Heart left ventricle (tissue), 16 donors: ENCODE measurements at places on chromosomes 5 and 9. TPM values are rescaled to one million over a fixed set of nuclear protein-coding genes. Genes with fewer than 3 reads are reported as not detected.
A peak's percentile ranks its signal among the peaks of the same experiment; 100 is the strongest.

Gene SH3TC2
- total RNA-seq = 3.4 TPM

Gene PCA3
- total RNA-seq = not detected

Gene C5orf63
- 14.7 TPM for total RNA-seq

Gene ORM2
- total RNA-seq = not detected

GRCh38 chr5:69493396-69494133 is 975 bp downstream of the OCLN start:
- DNase-seq = no peak

DNA sequence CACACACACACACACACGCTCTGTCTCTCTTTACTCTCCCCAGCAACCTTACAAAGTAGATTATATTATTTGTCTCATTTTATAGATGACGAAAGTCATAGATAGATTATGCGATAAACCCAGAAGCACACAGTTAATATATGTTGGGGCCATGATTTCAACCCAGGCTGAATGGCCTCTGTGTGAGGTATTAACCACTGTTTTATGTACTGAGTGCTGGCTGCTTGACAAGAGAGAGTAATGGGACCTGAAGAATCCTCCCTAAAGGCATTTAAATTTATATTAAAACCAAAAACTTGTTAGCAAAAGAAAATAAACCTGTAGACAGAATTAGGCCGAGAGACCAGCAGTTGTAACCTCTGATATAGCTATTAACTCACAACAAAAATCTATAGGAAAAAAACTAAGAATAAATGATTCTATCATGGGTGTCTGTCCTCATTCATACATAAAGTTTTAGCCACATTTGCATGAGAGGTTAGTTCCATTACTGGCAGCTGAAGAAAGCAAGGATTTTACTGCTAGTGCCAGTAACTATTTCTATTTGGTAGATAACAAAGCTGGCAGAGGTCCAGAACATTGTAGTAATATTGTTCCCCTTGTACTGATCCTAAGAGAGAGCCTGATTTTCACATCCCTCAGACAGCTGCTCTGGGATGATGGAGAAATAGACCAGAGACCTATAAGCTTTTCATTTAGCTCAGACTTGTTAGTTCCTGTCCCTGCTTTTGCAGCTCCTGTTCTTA is 250.9 kb downstream of the ADGRV1 start:
- DNase-seq = peak; percentile 16

- DNase-seq = no peak
These were observed 1.6 kb downstream of the NPR3 start for GRCh38 chr5:32712481-32713360.

GRCh38 chr5:73686912-73687311 is 60.9 kb downstream of the ARHGEF28 start:
- no peak for DNase-seq

DNA sequence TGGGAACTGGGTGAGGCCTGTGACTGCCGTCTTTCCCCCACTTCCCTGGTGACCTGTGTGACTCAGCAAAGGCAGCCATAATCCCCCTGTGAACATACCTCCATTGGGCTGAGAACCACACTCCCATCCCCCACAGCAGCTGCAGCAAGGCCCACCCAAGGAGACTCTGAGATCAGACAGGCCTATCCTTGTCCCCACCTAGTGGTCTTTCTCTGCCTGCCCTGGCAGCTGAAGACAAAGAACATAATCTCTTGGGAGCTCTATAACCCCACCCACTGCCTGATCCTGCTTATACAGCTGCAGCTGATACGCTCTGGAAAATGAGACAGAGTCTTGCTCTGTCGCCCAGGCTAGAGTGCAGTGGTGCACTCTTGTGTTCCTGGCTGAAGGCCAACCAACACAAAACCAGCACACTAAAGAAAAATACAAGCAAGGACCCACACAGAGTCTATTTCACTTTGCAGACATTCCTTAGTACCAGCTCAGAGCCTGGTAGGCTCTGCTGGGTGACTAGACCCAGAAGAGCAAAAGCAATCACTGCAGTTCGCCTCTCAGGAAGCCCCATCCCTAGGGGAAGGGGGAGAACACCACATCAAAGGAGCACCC is 106.7 kb downstream of the MCTP1 start:
- DNase-seq = no peak

- DNase-seq = no peak
These were observed 89.7 kb upstream of the SAP30L start for GRCh38 chr5:154356020-154356655.

DNA sequence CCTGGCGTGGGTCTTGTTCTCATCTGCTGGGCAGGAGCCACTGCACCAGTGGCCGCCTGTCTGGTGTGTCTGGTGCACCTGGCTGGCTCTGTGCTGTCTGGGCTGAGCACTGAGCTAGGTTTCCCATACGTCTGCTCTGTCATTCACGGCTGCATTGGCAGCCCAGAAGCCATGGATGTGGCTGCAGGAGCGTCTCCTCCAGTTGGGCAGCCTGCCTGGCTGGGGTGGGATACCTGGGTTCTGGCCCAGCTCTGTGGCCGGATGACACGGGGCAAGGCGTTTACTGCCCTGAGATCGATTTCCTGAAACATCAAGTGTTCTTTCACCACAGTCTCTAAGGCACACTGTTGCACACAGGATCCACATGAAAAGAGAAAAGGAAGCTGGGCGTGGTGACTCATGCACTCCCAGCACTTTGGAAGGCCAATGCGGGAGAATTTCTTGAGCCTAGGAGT is 25.5 kb upstream of the SLC25A51 start:
- DNase-seq = peak; percentile 43

GRCh38 chr5:119275146-119275545 is 80.7 kb upstream of the TNFAIP8 start:
- DNase-seq = no peak

DNA sequence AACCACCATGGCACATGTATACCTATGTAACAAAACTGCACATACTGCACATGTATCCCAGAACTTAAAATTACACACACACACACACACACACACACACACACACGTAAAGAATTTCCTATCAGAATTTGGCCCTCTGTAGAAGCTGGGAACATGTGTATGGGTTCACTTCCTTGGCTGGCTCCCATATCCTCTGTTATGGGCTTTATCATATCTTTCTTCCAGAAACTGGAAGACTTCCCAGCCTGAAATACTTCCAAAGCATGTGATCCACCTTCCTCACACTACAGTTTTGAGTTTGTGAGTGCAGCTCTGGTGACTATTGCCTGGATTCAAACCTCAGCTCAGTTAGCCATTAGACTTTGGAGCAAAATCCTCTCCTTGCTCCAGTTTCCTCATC is 78.6 kb upstream of the GDNF start:
- DNase-seq = no peak

GRCh38 chr5:139605887-139606286 is 42.3 kb upstream of the CXXC5 start:
- no peak for DNase-seq

DNA sequence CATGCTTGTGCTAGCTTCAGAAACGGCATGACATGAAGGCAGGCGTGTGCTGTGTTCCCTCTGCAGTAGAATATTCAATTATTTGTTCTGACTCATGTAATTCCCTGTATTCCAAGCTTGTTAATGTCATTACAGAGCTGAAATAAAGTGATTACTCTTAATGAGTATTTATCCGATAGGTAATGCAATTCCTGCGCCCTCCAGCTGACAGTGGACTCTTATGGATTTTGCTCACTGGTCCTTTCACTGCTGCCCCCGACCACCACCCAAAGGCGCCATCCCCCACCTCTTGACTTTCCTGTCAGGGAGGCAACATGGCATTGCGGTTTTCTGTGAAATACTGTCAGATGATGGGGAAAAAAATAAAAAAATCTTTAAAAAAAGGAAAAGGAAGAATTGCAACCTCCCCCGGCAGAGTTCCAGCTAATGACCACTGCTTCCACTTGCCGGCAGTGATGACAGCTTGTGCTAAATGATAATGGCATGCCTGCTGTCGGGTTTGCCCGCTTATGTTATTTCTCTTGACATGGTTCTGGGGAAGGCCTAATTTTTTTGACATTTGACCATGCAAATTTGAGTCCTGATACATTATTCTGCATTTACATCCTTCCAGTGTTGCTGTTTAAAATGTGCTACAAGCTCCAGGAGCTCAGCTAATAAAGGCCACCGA is 335.3 kb upstream of the ADAMTS16 start:
- no peak for DNase-seq

DNA sequence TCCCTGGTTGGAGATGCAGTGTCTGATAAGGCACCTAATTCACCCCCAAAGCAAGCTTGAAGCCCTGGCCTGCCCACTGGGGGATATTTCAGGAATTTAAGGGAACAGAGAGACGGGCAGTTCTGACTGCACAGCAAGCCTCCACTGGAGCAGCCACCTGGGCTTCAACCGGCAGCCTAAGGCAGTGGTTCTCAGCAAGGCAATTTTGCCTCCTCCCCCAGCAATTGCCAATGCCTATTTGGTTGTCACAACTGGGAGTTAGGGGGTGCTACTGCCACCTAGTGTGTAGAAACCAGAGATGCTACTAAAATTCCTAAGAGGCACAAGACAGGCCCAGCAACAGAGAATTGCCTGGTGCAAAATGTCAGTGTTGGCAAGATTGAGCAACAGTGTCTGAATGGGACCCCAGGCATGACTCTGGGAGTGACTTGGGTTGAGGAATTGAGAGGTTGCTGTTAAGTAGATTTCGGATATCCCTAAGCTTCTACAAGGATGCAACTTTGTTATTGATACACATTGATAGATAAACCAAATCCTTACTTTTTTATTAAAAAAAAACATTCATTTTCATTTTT is 58.7 kb upstream of the CTSL start:
- no peak for DNase-seq

DNA sequence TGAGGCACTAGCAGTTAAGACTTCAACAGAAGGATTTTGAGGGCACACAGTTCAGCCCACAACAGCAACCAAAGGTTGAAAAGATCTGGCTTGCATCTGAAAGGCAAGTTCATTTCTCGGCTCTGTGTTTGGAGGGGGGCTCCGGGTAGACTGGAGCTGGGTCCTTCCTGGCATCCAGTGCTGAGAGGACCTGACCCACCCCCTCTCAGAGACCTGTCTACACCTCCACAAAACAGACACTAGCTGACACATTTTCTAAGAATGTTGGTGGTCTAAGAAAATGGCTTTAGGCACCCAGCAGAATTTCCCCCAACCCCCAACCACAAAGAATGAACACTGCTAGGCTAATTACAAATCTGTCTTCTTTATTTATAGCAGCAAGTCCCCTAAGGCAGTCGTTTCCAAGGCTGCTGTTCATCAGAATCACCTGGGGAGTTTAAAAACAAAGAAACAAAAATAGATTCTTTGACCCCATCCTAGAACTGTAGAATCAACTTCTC is 6.2 kb upstream of the PTCH1 start:
- no peak for DNase-seq

GRCh38 chr9:129145841-129146292 is 32.2 kb downstream of the IER5L start:
- no peak for DNase-seq

GRCh38 chr5:73282923-73283322 is 109.9 kb downstream of the TMEM174 start:
- DNase-seq = no peak

DNA sequence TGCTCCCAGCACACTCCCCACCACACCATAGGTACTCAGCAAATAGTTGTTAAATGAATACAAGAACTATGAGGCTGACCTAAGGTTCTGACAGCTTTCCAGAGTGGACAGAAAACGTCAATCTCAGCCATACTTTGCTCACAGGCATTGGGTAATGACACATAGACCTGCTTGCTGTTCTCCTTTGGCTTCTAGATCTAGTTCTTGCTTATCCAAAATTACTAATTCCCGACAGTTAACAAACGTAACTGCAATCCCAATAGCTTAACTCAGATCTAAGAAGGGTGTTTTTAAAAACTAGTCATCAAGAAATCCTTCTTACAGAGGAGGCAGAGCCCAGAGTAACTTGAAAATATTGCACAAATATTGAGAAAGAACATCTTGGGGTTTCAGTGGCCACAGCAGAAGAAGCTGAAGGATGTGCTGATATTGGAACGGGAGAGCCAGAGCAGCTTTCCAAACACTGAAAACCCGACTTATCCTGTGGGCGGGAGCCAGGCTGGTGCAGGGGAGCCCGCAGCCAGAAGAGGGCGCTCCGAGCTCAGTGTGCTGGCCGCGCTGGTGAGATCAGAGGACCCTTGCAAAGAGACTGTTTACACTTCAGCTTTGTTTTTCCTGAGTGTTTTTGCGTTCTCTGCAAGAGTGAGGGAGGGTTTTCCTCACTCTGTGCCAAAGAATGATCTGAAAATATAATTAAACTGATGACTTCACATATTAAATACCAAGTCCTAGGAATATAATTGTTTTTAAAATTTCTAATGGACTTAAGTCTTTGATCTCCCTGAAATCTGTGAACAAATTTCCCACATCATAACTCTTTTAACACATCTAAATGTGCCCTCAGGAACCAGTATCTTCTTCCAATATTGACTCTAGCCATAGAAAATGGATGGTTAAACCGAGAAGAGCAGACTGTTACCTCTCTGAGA is 30.3 kb downstream of the FGF1 start:
- DNase-seq = peak; percentile 86
